ENCODE measurements at places on chromosomes 16 and 17. TPM values are rescaled to one million over a fixed set of nuclear protein-coding genes. Genes with fewer than 3 reads are reported as not detected.

The TOM1L1 gene
- total RNA-seq: 2.6 TPM

The CDH1 gene
- total RNA-seq: 3.1 TPM

The WNT9B gene
- total RNA-seq: not detected

DNA sequence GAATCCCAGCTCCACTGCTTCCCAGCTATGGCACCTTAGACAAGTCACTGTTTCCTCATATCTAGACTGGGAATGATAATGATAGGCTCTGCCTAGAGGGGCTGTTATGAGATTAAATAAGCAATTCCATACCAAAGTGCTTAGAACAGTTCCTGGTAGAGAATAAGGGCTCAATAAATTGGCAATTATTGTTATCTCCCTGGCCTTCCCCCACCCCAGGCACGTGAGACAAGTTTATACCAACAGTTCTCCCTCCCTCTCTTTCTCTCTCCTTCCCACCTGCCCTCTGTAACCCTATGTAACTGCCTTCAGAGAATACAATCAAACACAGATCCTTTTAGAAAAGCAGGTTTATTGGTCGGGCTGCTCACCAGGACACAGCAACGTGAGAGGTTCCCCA, 13.9 kb upstream of the STAT3 start:
- no peaks in the 10 kb centered on the region for H3K36me3 ChIP-seq
- no peak overlapping the region for H3K4me3 ChIP-seq
- H3K4me1 ChIP-seq: peaks cover 21% of the 10 kb centered on the region
- no peak for DNase-seq
- no peak overlapping the region for H3K27ac ChIP-seq

The TP53TG3B gene
- not detected for total RNA-seq

GRCh38 chr16:31710134-31710533, 163.5 kb upstream of the ZNF267 start:
- no peak overlapping the region for H3K4me3 ChIP-seq
- no peak overlapping the region for H3K27ac ChIP-seq
- no peaks in the 10 kb centered on the region for H3K27me3 ChIP-seq
- peaks cover 28% of the 10 kb centered on the region for H3K4me1 ChIP-seq
